Stimulated activated naive CD8-positive, alpha-beta T cell treated with anti-CD3 and anti-CD28 coated beads, Interleukin-15, amount 100 ng/mL, for 72 hours (primary cell): ENCODE measurements at places on chromosomes 2 and 18.
A peak's percentile ranks its signal among the peaks of the same experiment; 100 is the strongest.

DNA sequence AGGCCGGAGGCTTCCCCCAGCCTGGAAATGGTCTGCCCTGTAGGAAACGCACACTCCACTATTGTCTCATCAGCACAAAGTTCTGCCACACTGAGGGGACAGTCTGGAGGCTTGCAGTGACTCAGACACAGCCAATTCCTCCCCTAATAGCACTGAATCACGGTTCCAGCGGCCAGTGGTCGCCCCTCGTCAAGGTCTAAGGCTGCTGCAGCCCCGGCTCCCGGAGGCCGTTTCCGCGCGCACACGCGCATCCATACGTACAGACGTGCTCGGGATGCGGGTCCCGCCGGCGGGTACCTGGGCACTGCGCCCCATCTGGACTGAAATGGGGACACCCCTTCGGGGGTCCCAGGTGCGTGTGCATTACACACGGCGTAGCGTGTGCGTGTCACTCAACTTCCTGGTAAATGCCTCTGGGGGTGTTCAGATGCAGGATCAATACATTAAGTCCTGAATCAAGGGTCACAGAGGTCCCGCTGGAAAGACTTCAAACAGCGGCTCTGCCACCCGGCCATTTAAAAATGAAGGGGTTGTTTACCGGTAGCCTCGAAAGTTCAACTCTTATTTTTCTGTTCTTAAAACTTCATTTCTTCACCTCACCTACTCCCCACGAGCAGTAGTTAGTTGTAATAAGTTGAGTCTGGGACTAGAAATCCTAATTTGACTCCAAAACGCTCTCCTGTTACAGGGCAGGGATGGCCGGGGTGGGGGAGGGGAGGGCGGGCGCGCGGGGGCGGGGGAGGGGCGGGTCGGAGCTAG is 572 bp upstream of the ZNF516 start:
- DNase-seq = peak; percentile 33

DNA sequence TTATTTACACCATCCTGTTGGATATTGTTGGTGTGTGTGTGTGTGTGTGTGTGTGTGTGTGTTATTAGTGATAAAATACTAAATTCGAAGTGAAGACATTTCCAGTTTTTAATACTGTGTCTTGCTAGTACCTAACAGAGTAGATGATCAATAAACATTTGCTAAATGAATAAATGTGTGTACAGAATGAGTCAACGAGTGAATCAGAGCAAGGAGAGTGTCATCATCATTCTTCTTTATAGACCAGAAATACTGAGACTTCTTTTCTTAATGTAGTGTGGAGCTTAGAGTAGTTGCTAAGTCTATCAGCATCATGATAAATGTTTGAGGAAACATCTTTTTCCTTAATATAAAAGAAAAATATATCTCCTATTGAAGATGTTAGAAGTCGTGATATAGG is 169.7 kb upstream of the SATB2 start:
- no peak for DNase-seq

GRCh38 chr18:22591222-22591621 is 173.5 kb upstream of the CTAGE1 start:
- DNase-seq = no peak

- DNase-seq = no peak
These were observed 110.9 kb downstream of the NAB1 start for GRCh38 chr2:190759749-190760213.

GRCh38 chr2:190930411-190930810 is 49.8 kb downstream of the GLS start:
- no peak for DNase-seq

GRCh38 chr2:186129767-186130581 is 356.1 kb upstream of the ZC3H15 start:
- no peak for DNase-seq

- DNase-seq = peak; percentile 55
These were observed 189.8 kb downstream of the SNTG2 start for GRCh38 chr2:1140389-1141003.

DNA sequence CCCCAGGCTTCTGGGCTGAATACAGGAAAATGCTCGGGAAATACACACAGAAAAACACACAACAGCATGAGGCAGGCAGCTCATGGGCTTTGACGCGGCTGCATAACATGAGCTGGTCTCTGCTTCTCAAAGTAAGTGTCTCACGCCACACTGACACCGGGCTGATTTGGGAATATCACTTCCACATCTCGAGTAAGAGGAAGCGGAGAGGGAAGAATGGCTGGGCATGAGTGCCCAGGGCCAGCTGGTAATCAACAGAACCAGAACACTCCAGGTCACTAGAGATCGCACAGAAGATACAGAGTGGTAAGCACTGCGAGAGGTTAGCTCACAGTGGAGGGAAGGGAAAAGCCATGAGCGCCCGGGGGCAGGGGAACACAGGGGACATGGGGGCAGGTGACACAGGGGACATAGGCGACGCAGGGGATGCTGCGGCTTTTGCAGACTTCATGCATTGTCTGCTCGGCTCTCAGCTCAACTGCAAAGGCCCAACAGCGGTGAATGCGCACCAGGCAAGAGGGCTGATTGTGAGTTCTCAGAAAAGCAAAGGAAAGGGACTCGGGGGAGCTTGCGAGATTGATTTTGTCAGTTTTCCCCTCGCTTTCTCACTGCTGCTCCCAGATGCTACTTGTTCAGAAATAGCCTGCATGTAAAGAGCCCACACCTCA is 141.4 kb downstream of the MBP start:
- DNase-seq = no peak

DNA sequence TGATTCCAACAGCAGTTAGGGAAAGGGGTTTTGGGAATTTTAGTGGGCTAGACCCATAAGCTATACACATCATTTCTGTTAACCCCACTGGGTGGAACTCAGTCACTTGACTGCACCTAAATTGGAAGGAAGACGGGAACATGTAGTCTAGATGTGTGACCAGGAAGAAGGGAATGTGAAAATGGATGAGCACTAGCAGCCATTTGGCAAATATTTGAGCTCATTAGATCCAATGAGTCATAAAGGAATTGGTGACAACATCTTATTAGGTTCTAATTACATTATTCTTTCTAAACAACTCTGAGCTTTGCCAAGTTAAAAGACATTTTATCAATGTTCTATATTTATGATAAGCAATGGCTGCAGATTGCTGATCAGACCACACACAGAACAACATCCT is 400.6 kb downstream of the IRS1 start:
- DNase-seq = no peak

- DNase-seq = no peak
These were observed 459.3 kb downstream of the GALR1 start for GRCh38 chr18:77708826-77709506.

GRCh38 chr2:70141902-70142589 is 48.8 kb downstream of the C2orf42 start:
- DNase-seq = no peak

DNA sequence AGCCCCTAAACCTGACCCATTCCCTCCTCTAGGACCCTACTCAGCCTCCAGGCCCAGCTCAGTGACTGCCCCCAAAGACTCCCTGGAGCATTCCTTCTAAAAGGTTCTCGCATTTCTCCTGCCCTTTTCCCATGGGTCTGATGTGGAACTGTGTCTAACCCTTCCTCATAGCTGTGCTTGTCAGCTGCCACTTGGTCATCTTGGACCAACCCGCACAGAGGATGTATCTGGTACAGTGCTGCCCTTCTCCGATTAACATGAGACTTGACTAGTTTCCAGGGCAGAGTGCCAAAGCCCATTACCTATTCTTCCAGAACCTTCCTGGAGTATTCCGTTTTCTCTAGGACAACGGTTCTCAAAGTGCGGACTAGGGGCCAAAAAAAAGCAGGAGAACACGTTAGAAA is 518 bp upstream of the NFU1 start:
- DNase-seq = no peak

- peak; percentile 48 for DNase-seq
These were observed 26.3 kb downstream of the B4GALT6 start for GRCh38 chr18:31657823-31658669.

DNA sequence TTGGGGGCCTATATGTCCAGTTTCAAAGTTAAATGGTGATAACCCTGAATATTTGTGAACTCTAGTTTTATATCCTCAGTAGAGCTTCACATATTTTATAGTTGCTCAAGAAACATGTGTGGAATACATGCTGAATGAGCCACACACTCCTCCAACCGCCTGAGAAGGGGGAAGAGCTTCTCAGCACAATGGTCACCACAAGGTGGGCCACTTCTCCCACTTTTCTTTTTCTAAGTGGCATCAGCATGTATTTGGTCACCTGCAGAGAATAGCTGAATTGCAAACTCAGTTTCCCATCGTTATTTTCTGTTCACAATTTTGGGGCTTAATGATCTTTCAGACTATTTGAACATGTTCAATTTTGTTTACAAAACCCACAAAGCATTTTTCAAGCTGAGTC is 340.5 kb downstream of the PARD3B start:
- DNase-seq = no peak

DNA sequence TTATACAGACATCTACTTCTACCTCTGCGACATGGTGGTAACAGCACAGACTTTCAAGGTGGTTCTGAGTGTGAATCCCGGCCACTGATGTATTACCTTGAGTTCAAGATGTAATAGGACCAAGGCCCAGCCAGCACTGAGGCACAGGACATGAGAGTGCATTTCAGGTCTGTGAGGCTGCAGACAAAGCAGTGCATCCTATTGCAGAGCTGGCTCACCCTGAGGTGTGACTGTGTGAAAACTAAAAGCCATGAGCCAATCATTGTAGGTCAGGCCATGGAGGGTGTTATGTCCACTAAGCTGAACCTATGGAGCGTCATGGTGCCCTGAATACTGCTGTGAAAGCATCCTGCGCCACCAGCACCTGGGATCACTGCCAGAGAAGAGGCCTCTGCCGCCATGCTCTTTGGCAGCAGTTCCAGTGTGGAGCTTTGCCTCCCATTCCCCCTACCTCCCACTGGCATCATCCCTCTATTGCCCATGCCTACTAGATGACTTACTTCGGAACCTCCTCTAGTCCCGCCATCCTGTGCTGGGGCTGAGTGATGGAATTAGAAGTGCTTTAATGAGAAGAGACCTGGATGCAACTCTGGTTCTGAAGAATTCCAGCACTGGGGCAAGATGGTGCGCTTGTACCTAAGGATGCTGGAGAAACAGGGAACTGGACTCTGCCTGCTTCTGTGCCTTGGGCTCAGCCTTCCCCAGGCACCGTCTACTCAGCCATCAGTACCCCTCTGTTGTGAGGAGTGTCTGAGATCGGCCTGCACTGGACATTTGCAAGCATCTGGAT is 112.0 kb upstream of the RMDN2 start:
- DNase-seq = no peak

DNA sequence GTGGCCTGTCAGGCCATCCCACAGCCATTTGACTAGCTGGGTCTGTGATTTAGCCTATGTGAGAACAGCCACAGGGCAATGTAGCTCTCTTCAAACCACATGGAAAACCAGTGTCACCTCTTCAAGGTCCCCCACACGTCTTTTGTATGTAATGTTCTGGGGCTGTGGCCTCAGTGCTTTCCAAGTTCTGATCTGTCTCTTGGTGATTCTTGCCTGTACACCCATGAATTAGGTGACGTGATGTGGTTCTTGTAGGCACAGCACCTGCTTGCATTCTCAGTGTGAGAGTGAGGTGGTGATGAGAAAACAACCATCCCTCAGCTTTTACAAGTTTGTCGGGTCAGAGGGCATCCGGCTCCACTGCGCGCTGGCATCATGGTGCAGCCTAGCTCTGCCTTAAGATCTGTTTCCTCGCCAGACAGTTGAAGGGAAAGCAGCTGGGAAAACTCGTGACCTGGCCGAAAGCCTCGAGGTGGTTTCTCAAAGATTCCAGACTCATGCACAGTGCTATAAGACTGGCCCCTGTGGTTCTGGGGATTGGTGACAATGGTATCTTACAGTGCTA is 125.8 kb downstream of the TANC1 start:
- peak; percentile 25 for DNase-seq

DNA sequence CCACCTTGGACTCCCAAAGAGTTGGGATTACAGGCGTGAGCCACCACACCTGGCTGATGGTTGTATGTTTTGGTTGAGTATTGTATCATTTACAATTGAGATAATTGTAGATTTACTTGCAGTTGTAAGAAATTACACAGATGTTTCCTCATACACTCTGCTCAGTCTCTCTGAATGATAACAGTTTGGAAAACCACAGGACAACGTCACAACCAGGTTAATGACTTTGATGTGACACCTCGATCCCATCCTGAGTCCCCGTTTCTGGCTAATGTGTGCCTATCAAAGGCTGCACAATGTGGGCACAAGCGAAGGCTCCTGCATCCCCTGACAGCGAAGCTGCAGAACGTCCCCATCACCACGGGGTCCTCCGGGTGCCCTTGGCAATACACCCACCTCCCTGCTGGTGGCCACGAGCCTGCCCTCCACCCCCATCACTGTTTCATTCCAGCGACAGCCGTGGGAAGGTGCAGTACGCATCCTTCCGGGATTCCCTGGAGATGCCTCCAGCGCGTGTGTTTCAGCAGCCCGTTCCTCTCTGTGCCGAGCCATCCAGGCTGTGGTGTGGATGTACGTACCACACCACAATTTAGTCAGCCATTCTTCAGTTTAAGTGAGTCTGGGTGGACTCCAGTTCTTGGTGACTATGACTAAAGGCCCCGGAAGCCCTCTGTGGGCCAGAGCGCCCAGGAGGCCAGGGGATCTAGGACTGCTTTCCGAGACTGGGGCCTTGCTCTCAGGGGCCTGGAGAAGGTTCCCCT is 4.3 kb upstream of the PDCD1 start:
- DNase-seq = no peak

GRCh38 chr2:224997802-224998201 is 44.5 kb downstream of the DOCK10 start:
- no peak for DNase-seq

GRCh38 chr18:56044239-56044638 is 456.2 kb upstream of the TCF4 start:
- no peak for DNase-seq

DNA sequence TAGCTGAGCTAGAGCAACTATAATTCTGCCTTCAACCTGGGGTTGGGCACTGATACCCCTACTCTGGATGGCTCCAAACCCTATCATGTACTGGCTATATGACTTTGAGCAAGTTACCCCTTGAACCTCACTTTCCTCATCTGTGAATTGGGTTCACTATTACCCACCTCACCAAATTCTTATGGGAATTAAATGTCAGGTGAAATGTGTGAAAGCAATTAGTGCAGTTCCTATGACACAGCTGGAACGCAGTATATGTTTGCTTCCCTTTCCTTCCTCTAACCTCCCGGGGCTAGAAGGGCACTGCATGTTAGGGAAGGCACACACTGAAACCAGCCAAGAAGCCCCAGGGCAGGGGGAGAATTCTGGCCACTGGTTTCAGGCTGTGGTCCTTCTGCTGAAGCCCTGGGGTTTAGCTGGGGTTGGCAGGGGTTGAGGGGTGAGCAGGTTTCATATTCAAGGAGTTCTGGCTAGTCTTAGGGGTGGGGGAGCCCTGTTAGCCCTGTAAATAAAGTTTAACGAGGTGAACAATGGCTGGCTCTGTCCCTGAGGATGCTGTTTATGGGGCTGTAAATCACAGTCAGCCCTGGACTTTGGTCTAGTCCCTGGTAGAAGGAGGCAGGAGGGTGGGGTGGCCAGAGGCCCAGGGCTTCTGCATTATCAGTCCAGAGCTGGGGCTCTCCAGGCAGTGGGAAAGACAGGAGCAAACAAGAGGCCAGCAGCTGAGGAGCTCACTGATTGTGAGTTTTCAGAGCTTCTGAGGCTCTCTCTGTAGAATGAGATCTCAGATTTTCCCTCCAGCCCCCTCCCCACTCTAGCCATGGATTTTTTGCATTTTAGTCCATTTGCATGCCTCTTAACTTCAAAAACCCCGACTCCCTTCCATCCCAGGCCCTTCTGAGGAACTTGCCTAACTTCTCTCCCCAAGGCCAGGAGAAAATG is 8.0 kb downstream of the PKDCC start:
- no peak for DNase-seq

- no peak for DNase-seq
These were observed 2.7 kb upstream of the SGPP2 start for GRCh38 chr2:222421626-222422025.

- DNase-seq = no peak
These were observed 25.6 kb upstream of the ZC3H15 start for GRCh38 chr2:186460465-186460864.
